Stimulated activated CD8-positive, alpha-beta memory T cell treated with anti-CD3 and anti-CD28 coated beads, Interleukin-7, amount 100 ng/mL, for 1 hour (primary cell): ENCODE measurements at places on chromosomes 1 and 21.

- no peak for DNase-seq
These were observed 25.1 kb upstream of the ZFP69B start for GRCh38 chr1:40425198-40425597.

DNA sequence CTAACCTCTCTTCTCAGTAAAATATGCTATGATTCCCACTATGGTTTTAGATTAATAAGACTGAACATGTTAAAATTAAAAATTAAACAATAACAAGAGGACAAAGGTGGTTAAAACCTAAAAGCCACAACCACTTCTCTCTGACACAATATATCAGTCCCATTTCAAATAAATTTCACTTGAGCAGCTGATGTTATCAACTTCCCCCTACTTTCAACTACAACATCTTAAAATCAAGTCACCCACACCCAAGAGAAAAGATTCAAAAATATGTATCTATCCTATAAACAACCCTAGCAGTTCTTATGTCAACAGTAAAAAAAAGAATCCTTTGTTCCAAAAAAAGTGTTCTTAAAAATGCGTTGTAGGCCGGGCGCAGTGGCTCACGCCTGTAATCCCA is 7.5 kb downstream of the PUM1 start:
- DNase-seq, result no peak

DNA sequence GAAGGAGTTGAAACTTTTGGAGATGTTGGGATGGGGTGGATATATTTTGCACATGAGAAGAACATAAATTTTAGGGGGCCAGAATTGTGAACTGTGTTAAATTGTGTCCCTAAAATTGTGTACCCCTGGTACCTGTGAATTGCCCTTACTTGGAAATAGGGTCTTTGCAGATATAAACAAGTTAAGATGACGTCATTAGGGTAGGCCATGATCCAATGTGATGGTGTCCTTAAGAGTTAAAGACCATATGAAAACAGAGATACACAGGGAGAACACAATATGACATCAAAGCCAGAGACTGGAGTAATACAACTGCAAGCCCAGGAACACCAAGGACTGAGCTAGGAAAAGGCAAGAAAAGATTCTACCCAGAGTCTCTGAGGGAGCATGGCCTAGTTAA is 24.0 kb downstream of the SCMH1 start:
- DNase-seq, result no peak

DNA sequence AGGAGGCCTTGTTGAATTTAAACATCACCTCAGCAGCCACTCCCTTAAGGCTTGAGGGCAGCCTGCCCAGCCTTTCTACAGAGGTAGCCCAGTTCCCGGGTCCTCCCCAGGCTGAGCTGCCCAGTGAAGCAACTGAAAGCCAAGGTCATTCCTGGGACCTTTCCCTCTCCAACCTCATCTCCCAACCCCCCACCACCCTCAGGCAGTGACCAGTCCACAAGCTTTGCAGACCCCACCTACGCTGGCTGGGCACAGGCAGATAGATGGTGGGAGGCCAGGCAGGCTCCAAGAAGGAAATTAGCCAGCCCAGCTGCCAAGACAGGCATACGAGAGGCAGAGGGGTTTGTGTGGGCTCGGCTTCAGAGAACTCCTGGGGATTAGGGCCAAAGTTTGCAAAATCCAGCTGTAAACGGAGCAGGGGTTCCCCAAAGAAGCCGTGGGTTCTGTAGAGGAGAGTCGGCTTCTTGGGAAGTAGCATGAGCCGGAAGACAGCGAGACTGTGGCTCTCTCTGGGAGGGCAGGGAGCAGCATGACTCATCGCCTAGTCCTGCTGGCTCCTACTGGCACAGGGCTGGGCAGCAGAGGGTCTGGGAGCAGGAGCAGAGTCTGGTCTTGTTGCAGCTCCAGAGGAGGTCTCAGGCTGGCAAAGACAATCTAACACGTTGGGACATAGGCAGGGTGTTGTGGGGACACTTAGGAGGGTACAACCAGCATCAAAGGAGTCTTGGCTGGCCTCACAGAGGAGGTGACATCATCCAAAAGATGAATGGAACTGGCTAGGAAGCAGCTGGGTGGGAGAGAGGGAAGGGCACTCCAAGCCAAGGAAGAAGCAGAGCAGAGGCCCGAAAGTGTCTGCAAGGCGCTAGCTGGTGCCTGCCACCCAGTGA is 2.8 kb upstream of the ZC3H12A start:
- no peak for DNase-seq

DNA sequence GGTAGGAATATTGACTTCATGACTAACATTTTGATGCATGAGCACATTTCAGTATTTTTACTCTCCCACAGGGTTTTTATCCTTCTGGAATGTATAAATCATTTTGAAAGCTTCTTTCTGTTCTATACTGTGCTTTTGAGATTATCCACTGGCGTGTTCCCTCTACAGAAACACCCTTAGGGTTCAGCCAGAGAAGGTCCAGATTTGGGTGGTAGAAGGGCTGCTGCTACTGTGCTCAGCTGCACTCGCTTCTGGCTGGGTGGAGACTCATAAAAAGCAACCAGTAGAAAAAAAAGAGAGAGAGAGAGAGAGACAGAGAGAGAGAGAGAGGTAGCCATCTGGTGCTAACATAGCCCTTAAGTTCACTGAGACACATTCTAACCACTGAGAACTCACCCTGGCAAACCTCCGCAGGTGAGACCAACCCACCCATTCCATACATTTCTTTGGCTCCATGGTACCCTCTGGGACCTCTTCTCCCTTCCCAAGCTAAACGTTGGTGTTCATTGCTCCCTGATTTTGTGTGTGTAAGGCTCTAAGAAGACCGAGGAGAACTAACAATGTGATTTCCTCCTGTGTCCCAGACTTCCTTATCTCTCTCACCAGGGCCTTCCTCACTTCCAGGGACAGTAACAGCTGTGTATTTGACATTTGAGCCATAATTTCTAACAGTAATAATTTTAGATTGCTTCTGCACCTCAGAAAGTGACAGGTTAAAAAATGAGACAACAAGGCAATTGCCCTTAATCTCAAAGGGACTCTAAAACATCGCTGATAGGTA is 7.2 kb downstream of the APCS start:
- no peak for DNase-seq

DNA sequence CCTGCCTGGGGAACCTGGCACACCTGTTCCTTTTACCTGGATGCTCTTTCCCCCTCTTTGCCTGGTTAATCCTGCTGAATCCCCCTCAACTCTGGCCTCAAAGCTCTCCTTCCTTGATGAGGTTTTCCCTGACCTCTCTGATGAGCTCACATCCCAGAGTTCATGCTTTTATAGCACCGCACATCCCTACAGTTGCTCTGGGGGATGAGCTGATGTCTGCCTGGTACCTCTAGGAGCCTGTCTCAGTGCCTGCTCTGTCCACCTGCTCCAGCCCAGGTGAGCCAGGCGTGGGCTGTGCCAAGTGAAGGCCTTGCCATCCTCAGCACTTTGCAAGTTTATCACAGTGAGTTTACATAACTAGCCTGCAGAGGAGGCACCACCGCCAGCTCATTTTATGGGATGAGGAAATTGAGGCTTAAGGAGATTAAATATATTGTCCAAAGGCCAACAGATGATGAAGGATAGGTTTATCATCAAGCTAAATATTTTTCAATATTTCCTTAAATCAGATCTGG is 58.6 kb upstream of the TMPRSS2 start:
- no peak for DNase-seq

GRCh38 chr1:245768596-245768995 is 613.8 kb downstream of the KIF26B start:
- no peak for DNase-seq
